ENCODE measurements at places on chromosomes 11 and 22. TPM values are rescaled to one million over a fixed set of nuclear protein-coding genes. Genes with fewer than 3 reads are reported as not detected.

GRCh38 chr11:131644204-131644795 is 273.9 kb downstream of the NTM start:
- DNase-seq = no peak

OR51I2 gene
- total RNA-seq = not detected

PKDREJ gene
- total RNA-seq = 0.04 TPM

GAB4 gene
- not detected for total RNA-seq

DNA sequence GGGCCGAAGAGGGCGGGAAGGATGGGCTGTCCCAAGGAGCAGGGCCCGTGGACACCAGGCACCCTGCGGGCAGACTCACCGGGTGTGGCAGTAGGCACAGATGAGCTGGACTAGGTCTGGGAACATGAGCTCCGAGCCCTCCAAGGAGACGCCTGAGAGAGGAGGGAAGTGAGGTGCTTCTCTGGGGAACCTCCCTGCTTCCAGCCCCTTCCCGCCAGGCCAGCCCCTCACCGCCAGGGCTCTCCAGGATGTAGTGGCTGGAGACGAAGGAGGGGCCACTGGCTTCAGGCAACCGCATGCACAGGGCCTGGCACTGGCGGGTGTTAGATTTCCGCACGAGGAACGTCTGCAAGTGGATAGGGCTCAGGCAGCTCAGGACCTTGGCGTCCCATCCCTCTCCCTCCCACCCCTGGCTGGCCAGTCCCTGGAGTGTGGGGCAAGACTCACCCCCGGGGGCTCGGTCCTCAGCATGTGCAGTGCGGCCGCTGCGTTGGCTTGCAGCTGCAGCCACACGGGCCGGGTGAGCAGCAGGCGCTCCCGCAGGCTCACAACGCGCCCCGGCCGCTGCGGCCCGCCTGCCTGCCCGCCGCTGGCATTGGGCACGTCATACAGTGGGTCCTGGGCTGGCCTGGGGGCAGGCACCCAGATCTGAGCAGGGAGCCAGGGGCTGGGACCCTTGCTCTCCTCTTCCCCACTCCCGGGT is 552 bp downstream of the RIN1 start:
- DNase-seq = no peak

GRCh38 chr11:17421781-17422180 is 33.3 kb upstream of the KCNJ11 start:
- no peak for DNase-seq

LRRC4C gene
- total RNA-seq = not detected

SCGB1A1 gene
- not detected for total RNA-seq

- DNase-seq = no peak
Measured at GRCh38 chr22:44229809-44230208, 49.1 kb downstream of the PARVG start.
